ENCODE measurements at places on chromosomes 3 and 15. TPM values are rescaled to one million over a fixed set of nuclear protein-coding genes. Genes with fewer than 3 reads are reported as not detected.

GRCh38 chr3:193908181-193908744 is 227.7 kb upstream of the HES1 start:
- H3K4me1 ChIP-seq: no peaks in the 10 kb centered on the region
- H3K27ac ChIP-seq: no peak overlapping the region
- no peak for DNase-seq
- no peak overlapping the region for H3K4me3 ChIP-seq

DNA sequence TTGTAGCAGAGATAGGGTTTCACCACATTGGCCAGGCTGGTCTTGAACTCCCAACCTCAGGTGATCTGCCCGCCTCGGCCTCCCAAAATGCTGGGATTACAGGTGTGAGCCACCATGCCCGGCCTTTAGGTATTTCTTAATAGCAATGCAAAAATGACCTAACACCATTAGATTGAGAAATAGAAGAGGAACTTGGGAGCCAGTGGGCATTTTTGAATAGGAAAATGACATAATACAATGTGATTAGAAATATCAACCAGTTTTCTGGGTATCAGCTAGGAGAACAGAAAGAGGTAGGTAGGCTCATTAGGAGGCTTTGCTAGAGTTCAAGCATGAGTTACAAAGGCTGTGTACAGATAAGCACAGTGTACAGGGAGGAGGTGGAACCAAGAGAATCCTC is 101.8 kb upstream of the TBC1D5 start:
- no peaks in the 10 kb centered on the region for H3K4me1 ChIP-seq
- no peaks in the 10 kb centered on the region for H3K27me3 ChIP-seq
- H3K36me3 ChIP-seq: no peaks in the 10 kb centered on the region
- H3K4me3 ChIP-seq: no peak overlapping the region

The ADAMTSL3 gene
- total RNA-seq: 0.77 TPM

GRCh38 chr3:21794291-21794690 is 43.3 kb upstream of the ZNF385D start:
- no peak for DNase-seq
- no peaks in the 10 kb centered on the region for H3K27me3 ChIP-seq
- no peaks in the 10 kb centered on the region for H3K36me3 ChIP-seq
- H3K4me1 ChIP-seq: no peaks in the 10 kb centered on the region
- no peak overlapping the region for H3K27ac ChIP-seq

The RAP2B gene
- 18.7 TPM for total RNA-seq

DNA sequence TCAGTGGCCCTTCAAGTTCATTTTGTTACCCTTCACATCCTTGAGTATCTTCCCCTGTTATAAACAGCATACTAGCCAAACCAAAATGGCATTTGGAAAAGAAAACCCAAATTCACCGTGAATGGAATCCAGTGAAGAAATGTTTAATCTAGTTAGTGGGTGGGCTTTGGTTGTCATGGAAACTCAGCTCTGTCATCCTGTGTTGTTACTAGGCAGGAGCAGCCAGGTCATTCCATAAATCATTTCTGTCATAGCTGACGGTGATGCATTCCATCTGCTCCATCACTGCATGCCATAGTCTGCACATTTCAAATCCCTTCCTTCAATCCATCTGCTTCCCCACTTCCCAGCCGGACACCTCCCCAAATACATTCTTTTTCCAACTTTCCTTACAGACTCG is 140.4 kb upstream of the CGNL1 start:
- no peak overlapping the region for H3K4me3 ChIP-seq
- no peak for DNase-seq
- peaks cover 3% of the 10 kb centered on the region for H3K4me1 ChIP-seq
- H3K36me3 ChIP-seq: peaks cover 27% of the 10 kb centered on the region

- no peak overlapping the region for H3K4me3 ChIP-seq
- no peaks in the 10 kb centered on the region for H3K36me3 ChIP-seq
- H3K27ac ChIP-seq: no peak overlapping the region
- H3K4me1 ChIP-seq: peaks cover 5% of the 10 kb centered on the region
Observed at GRCh38 chr3:77171026-77171425, 131.1 kb downstream of the ROBO2 start.

The MAP6D1 gene
- total RNA-seq: 7.1 TPM

- H3K4me3 ChIP-seq: no peak overlapping the region
- H3K4me1 ChIP-seq: peaks cover 3% of the 10 kb centered on the region
- DNase-seq: no peak
- H3K36me3 ChIP-seq: no peaks in the 10 kb centered on the region
- H3K27ac ChIP-seq: no peak overlapping the region
Observed at GRCh38 chr15:73425510-73425909, 17.5 kb upstream of the REC114 start.

DNA sequence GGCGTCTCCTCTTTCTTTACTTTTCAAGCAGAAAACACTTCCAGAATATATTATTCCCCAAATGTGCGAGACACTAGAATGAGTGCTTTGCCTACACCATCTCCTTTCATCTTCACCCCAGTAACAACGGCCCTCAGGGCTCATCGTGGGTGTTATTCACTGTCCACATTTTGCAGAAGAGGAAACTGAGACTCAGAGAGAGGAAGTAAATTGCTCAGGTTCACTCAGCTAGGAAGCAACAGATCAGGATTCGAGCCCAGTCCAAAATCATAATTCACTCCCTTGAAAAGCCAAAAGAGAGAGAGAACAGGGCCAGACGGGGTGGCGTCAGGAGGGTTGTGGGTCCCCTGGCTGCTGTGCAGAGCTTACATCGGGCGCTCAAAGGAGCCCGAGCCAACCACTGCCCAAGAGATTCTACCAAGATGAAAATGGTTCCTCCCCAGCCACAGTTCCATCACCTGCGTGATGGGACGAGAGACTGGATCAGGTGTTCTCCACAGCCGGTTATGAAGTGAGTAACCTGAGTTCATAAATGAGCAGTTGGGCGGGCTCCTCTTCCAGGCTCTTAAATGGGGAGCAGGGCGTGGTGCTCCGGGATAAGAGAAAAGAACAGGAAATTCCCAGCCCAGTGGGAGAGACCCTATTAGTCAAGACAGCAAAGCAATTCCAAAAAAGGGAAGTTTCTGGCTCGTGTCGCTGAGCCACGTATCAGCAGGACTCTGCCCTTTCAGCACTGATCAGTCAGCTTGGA is 48.6 kb upstream of the FLNB start:
- no peak for DNase-seq
- H3K27ac ChIP-seq: no peak overlapping the region
- H3K4me3 ChIP-seq: no peak overlapping the region
- no peaks in the 10 kb centered on the region for H3K27me3 ChIP-seq

DNA sequence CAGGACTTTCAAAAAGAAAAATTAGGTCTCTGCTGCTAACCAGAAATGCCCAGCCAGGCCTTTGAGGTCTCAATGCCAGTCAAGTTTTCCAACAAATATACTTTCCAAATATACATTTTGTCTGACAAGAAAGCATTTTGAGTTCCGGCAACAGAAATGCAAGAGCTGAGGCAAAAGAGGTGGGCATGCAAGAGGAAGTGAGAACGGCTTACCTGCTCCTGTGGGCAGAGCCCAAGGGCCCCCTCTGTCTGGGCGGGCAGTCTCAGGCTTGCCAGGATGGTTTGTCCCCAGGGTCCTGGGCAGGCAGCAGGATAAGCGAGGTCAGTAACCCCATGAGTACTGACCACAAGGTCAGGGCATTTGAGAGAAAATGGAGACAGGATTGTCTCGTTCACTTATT is 136.1 kb upstream of the TOPAZ1 start:
- H3K4me1 ChIP-seq: no peaks in the 10 kb centered on the region
- H3K36me3 ChIP-seq: no peaks in the 10 kb centered on the region
- H3K27me3 ChIP-seq: no peaks in the 10 kb centered on the region
- DNase-seq: no peak

The DUOX2 gene
- total RNA-seq: 0.42 TPM

The KBTBD12 gene
- not detected for total RNA-seq

GRCh38 chr15:77909182-77909940 is 168.2 kb downstream of the TBC1D2B start:
- H3K36me3 ChIP-seq: no peaks in the 10 kb centered on the region
- H3K4me1 ChIP-seq: no peaks in the 10 kb centered on the region
- no peak overlapping the region for H3K4me3 ChIP-seq
- no peaks in the 10 kb centered on the region for H3K27me3 ChIP-seq
- no peak overlapping the region for H3K27ac ChIP-seq

The FEZF2 gene
- 0.11 TPM for total RNA-seq

DNA sequence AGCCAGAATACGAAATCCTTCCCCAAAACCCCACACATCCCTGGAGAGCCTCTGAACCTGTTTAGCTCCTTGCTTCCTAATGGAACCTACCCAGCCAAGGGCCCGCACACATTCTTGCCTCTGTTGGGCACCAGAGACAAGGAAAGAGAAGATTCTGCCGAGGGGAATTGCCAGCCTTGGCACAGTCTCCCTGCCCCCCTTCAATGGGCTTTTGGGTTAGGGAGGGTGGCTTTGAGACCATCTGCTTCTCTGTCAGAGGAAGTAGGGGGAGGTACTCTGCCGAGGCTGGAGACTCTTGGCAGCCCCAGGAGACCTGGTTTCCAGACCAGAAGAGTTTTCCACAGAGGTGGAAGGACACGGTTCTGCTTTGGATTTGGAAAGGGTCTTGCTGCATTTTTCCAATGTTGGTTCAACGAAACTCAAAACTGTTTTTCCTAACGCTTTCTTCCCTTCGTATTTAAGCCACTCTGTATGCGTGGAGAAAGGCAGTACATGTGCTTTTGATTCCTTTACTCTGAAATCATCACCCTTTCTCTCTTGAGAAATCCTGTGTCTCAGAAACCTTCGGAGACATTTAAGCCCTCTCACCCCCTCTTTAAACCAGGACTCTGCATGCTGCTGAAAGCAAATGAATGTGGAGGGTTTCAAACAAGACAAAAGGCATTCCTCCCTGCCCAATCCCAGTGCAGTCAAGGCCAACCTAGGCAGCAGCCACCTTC is 78.8 kb upstream of the PRR23C start:
- H3K27ac ChIP-seq: no peak overlapping the region
- no peaks in the 10 kb centered on the region for H3K36me3 ChIP-seq
- DNase-seq: no peak
- no peaks in the 10 kb centered on the region for H3K27me3 ChIP-seq

DNA sequence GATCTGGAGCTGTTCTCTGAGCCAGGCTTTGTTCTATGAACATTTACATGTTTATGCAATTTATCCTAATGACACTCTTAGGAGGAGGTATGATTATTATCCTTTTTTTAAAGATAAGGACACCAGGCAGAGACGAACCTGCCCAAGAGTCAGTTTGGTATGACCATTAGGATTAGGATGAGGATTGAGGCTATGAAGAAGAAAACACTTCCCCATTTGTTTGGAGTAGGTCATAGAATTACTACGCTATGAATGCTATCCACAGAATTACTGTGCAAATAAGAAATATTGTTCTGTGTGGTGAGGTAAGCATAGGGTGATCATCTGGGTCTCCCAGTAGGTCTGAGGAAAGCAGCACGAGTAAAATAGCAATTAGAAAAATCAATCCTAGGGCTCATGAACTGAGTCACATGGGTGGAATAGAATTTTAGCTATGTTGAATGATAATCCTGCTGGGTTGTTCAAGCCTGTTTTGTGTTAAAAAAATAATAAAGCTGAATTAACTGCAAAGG is 23.9 kb downstream of the EIF4E3 start:
- no peak overlapping the region for H3K27ac ChIP-seq
- H3K36me3 ChIP-seq: no peaks in the 10 kb centered on the region
- no peaks in the 10 kb centered on the region for H3K4me1 ChIP-seq
- no peak overlapping the region for H3K4me3 ChIP-seq

The CEMIP gene
- 0.09 TPM for total RNA-seq

- no peak overlapping the region for H3K27ac ChIP-seq
- H3K4me3 ChIP-seq: no peak overlapping the region
- H3K36me3 ChIP-seq: no peaks in the 10 kb centered on the region
Observed at GRCh38 chr3:171072432-171072831, 45.9 kb upstream of the SLC2A2 start.

- no peaks in the 10 kb centered on the region for H3K4me1 ChIP-seq
- no peaks in the 10 kb centered on the region for H3K27me3 ChIP-seq
- no peak for DNase-seq
- H3K36me3 ChIP-seq: no peaks in the 10 kb centered on the region
- H3K4me3 ChIP-seq: no peak overlapping the region
Observed at GRCh38 chr15:33344111-33344510, 33.3 kb downstream of the RYR3 start.

GRCh38 chr15:65583701-65584100 is 27.2 kb downstream of the INTS14 start:
- no peaks in the 10 kb centered on the region for H3K27me3 ChIP-seq
- H3K4me1 ChIP-seq: 0 out of 2 replicates have a peak, but pooled peaks cover 3% of the 10 kb centered on the region
- H3K4me3 ChIP-seq: no peak overlapping the region
- peaks cover 10% of the 10 kb centered on the region for H3K36me3 ChIP-seq

The OSTN gene
- total RNA-seq: 0.09 TPM

The GOLGA8T gene
- total RNA-seq: 0.53 TPM

The PLSCR4 gene
- total RNA-seq: 1.1 TPM

DNA sequence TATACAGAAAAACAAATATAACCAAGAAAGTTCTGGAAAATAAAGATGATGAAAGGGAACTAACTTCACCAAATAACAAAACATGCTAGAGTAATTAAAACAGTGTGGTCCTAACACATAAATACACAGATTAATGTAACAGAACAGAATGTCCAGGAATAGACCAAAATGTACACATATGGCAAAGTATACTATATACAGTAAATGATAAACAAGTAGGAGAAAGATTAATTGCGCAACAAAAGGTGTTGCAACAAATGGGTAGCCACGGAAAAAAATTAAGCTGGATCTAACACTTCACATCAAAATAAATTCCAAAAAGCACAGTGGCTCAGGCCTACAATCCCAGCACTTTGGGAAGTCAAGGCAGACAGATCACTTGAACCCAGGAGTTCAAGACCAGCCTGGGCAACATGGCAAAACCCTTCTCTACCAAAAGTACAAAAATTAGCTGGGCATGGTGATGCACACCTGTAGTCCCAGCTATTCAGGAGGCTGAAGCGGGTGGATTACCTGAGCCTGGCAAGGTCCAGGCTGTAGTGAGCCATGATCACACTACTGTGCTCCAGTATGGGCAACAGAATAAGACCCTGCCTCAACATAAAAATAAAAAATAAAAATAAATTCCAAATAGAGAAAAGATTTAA is 19.8 kb downstream of the SCAP start:
- H3K27me3 ChIP-seq: no peaks in the 10 kb centered on the region
- DNase-seq: no peak
- H3K4me1 ChIP-seq: no peaks in the 10 kb centered on the region
- no peak overlapping the region for H3K27ac ChIP-seq

GRCh38 chr3:98613616-98614015 is 20.2 kb upstream of the CPOX start:
- no peak overlapping the region for H3K4me3 ChIP-seq
- no peak for DNase-seq
- H3K27ac ChIP-seq: no peak overlapping the region
- no peaks in the 10 kb centered on the region for H3K4me1 ChIP-seq

The NPAP1 gene
- 0.07 TPM for total RNA-seq
